ENCODE measurements at places on chromosomes 12 and 14.

DNA sequence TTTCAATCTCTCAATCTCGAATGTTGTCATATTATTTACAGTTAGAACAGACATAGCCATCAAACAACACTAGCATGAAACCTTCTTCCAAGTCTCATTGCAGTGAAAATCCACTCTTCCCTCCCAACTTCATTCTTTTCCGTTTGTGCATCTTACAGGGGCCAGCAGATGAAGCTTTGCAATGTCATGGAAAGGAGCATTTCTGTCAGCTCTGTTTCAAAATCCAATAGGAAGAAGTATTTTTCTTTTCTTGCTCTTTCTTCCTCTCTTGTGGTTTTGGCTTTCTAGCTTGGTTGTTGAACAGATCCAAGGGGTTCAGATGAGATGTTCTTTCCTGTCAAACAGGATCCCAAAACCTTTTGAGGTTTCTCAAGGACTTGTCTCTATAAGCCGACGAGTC is 416.6 kb downstream of the AEBP2 start:
- DNase-seq: no peak

GRCh38 chr14:39957290-39957689 is 525.1 kb upstream of the FBXO33 start:
- DNase-seq: no peak

- DNase-seq: no peak
Measured at GRCh38 chr12:2429032-2429431, 365.7 kb upstream of the FKBP4 start.

DNA sequence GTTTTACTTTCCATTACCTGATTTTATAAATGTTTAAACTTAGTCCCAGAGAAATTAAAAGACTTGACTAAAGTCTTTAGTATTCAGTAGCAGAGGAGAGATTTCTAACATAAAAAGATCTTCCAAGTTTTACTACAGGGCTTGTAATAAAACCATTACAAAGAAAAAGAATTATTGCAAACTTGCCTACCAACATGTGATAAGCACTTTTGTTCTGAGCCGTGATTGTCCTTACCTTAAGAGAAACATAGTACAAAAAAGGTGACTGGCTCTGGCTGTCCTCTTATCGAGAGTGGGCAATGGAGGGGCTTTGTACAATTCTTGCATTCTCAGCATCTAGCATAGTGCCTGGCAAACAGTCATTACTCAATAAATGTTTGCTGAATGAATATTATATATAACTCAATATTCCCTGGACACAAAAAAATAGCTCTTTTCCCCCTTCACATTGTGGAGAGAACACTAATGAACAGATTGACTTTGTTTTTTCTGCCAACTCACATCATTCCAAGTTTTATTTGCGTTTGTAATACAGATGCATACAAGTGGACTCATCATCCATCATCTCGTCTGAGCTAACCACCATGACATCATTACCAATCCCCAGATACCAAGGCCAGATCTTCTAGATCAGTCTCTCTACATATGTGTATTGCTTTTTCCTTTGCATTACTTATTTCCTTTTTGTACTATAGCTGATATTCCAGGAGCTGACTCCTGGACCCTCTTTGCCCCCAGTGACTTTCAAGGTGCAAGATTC is 192.8 kb upstream of the EEA1 start:
- DNase-seq: peak; percentile 59

DNA sequence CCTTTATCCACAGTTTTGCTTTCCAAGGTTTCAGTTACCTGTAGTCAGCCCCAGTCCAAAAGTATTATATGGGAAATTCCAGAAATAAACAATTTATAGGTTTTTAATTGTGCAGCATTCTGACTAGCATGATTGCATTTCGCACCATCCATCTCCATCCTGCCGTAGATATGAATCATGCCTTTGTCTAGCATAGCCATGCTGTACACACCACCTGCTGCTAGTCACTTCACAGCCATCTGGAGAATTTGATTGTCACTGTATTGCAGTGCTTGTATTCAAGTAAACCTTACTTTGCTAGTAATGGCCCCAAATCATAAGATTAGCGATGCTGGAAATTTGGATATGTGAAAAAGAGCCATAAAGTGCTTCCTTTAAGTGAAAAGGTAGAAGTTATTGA is 36.0 kb downstream of the MUCL1 start:
- no peak for DNase-seq

DNA sequence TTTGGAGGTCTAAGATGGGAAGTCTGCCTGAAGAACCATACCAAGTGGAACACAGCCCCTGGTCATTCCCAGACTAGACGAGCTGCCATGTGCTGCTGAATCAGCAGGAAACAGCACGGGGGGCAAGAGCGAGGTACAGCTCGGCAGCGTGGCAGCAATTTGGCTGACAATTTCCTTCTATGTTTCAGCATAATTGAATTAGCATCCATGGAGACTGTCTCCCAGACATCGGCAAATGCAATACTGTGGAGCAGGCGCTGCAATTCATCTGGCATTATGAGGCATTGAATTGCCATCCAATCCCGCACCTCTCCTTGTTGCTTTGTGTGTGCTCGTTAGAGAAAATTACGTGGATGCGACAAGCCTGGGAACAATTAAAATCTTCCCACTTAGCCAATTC is 46.0 kb upstream of the CCDC60 start:
- DNase-seq: no peak

DNA sequence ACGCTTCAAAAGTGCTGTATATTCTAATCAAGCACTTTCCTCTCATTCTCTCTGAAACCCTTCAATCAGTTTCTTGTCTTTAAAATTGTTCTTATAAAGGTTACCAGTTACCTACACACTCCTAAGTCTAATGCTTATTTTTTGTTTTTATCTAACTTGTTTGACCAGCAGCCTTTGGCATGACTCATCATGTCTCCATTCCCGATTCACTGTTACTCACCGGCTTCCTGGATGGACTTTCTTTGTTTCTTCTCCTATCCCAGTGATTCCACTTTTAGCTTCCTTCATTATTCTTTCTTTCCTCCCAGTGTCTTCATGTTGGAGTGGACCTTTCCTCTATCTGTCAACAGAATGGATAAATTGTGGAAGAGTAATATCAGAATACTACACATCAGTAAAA is 368.6 kb upstream of the CCDC196 start:
- DNase-seq: peak; percentile 68

- DNase-seq: peak; percentile 53
Measured at GRCh38 chr14:51139121-51139681, 44.3 kb upstream of the TRIM9 start.

GRCh38 chr14:69034612-69035262 is 55.6 kb upstream of the ACTN1 start:
- DNase-seq: no peak

DNA sequence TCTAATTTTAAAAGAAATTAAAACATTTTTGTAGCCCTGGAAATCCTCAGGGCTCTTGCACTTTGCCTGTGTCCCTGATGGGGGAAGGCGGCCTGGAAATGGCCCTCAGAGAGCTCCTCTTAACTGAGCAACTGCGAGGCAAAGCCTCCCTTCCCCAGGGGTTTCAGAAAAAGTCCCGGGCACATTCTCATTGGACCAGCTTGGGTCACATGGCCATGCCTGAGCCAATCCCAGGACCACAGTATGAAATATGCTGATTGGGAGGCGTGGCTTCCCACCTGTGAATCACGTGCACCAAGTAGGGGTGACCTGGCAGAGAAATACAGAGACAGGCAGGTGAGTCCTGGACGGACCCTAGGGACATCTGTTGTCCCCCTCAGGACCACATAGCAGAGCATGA is 90.4 kb upstream of the SFSWAP start:
- DNase-seq: no peak

GRCh38 chr14:77470224-77470870 is 12.5 kb downstream of the AHSA1 start:
- DNase-seq: no peak

DNA sequence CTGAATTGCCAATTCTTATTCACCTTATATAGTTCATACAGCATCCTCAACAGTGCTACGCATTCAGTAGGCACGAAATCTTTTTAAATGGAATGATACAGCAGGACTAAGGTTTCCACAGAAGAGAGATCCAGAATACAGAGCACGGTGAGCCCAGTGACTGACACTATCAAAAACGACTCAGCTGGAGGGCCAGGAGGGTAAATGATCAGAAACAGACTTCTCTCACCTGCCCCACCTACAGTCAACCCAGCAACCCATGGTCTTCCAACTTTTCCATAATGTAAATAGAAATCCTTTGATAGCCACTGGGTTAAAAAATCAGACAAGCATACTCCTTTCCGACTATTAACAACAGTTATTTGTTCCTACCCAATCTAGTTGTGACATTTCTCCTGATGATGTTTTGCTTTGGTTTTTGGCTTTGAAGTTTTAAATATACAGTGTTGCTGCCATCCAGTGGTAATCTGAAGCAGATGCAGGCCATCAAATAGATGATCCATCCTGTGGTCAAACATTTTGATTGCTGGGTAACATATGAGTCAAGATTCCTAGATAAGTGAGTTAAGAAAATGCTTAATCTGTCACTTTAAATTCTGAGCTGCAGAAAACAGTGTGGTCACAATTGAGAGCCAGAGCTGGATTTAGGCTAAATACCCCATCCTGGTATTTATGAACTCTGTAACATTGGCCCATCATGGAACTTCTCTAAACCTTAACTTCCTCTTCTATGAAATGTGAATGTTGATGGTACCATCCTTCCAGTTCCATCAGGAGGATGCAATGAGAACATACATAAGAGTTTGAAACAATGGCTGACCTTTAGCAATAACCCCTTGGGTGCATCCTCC is 42.0 kb downstream of the GPHB5 start:
- peak; percentile 72 for DNase-seq

- DNase-seq: no peak
Measured at GRCh38 chr12:131561891-131562684, 148.8 kb upstream of the SFSWAP start.

GRCh38 chr12:126487431-126487980 is 1422.3 kb downstream of the AACS start:
- DNase-seq: no peak

DNA sequence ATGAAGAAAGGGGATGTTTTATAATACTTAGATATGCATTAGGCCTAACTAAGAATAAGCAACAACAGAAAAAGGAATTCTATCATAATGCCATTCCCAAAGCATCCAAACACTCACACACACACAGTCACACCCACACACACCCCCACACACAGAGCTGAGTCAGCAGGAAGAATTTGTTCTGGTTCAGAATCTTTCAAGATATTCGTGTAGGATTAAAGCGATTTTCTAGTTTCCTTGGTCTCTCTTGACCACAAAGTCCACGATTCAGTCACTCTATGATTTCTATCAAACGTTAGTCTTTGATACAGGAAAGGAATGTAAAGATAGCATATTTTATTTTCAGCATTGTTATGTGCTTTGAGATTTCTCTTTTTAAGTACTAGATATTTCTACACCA is 382.6 kb upstream of the DCN start:
- no peak for DNase-seq

GRCh38 chr14:36671149-36671548 is 9.5 kb downstream of the PAX9 start:
- DNase-seq: no peak

DNA sequence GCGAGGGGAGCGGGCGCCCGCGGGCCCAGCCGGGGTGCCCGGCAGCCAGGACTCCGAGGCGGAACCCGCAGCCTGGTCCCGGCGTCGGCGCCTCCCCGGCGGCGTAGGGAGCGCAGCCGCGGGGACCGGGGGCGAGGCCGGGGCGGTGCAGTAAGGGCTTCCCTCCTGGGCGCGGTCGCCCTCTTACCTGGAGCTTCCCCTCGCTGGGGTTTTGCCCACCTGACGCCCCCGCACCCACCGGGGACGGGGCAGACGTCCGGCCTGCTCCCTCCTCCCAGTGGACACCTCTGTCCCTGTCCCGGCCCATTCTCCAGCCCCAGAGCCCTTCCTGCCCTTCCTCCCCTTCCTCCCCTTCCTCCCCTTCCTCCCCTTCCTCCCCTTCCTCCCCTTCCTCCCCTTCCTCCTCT is 413 bp upstream of the TUBA1C start:
- DNase-seq: peak; percentile 42

GRCh38 chr12:110105986-110106385 is 18.2 kb upstream of the IFT81 start:
- DNase-seq: no peak

DNA sequence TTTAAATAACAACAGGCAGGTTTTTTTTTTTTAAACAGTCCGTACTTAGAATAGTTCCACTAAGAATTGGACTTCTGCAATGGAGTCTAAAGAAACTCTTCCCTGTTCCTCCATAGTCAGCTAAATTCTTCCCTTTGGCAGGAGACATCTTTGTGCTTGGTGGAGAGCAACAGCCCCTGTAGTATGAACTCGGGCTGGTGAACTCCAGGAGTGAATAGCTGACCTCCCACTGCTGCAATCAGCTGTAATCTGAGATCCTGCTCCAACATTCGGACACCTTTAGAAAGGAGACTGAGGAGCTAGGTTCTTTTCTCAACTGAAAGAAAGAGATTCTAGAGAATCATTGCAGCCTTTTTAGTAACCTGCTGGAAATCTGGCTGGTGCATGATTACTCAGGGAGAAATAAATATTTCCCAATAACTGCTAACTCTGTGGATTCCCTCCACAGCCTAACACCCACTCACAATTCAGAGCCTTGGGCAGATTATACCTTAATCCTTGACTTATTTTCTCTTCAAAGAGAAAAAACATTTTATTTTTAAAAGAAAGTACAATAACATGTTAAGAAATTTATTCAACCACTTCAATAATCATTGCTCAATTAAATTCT is 25.6 kb upstream of the DBX2 start:
- DNase-seq: peak; percentile 30

DNA sequence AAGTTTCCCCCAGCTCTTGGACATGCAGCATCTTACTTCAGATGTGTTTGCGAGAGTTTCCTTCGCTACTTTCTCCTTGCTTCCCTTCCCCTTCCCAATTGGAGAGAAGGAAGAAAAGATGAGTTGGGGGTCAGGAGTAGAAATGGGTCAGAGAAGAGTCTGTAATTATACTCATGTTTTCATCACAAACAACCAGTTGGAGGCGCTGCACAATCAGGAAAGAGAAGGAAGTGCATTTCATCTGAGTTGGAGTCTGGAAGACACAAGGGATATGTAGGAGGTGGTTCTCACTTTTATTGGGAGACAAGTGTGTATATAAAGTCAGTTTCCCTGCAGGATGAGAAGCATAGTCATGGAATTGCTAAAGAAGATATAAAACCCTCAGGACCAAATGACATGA is 31.3 kb upstream of the VSX2 start:
- no peak for DNase-seq

GRCh38 chr14:53814392-53814791 is 142.2 kb downstream of the BMP4 start:
- no peak for DNase-seq

GRCh38 chr14:102074415-102074964 is 12.4 kb downstream of the HSP90AA1 start:
- no peak for DNase-seq

GRCh38 chr14:76918782-76919394 is 92.7 kb downstream of the LRRC74A start:
- peak; percentile 99 for DNase-seq

DNA sequence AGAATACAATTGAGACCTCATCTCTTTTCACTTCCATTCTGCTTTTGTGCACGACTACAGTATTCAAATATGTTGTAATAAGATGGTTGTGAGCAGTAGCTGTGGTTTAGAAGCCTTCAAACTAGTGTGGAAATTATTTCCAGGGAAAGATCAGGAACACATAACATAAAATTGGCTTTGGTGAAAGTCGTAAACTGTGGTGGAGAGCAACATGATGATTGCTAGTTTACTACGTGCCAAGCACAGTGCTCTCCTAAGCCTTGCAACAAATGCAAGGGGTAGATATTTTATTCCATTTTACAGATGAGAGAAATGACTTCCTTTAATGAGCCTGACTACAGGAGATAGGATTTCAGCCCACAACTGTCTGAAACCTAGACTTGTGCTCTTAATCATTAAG is 172.4 kb upstream of the LMNTD1 start:
- no peak for DNase-seq
